ENCODE measurements at places on chromosomes 4 and X.

- DNase-seq = no peak
Measured at GRCh38 chr4:107987916-107988762, 1.6 kb upstream of the HADH start.

DNA sequence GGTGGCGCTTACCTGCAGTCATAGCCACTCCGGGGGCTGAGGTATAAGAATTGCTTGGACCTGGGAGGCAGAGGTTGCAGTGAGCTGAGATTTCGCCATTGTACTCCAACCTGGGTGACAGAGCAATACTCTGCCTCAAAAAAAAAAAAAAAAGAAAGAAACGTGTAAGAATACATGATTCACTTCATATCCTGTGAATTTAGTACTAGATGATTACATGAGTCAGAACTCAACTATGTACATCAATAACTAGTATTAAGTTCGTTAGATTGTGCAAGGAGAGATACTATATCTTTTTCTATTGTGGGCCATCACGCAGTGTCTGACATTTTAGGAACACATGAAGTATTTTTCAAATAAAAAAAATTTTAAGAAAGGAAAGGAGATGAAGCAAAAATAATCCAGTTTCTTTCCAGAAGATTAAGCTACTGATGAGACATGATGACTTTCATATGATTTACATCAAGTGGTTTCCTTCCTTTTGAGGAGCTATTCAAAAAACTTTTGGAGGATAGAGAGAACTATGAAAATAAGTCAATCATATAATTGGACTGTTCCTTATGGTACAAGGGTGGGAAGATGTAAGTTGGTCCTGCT, 64.7 kb upstream of the EXOC1L start:
- no peak for DNase-seq

DNA sequence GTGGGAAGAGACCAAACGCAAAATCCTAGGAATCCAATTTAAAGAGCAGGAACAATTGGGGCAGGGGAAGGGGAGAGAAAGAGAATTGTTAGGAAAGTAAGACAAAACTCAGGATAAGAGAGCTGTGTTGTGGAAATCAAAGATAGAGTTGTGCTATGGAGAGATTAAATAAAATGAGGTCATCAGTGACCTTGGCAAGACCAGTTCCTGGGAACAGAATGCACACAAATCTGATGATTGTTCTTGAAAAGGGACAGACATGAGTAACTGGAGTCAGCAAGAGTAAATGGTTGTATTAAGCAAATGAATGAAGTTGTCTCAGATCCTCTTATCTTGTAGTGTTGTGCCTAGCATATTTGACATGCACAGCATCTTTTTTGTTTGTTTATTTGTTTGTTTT, 267.4 kb downstream of the IL1RAPL1 start:
- DNase-seq = no peak

DNA sequence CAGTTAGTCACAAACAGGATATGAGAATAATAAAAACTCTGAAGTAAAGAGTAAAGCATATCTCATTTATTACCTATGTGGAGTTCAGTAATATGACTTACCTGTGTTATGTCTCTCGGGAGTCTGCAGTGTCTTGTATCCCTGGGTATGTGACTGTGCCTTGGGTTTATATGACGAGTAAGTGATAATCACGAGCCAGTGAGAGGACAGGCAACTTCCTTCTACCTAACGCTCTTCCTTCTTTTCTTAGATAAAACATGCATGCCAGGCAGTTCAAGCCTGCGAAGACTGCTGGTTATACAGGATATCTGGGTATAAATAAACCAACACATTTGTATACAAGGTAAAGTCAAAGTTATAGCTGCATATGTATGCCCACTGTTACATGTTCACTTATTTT, at the start of gene HPGDS:
Gene HPGDS, minus strand, starts transcription at position 143 of the 400 bp plus-strand sequence. CDS start 8,207 bp downstream, outside the sequence.
- DNase-seq = no peak

- DNase-seq = no peak
Measured at GRCh38 chr4:15444879-15445547, 17.2 kb downstream of the C1QTNF7 start.

- DNase-seq = no peak
Measured at GRCh38 chr4:144903953-144904711, 193.9 kb downstream of the ANAPC10 start.

DNA sequence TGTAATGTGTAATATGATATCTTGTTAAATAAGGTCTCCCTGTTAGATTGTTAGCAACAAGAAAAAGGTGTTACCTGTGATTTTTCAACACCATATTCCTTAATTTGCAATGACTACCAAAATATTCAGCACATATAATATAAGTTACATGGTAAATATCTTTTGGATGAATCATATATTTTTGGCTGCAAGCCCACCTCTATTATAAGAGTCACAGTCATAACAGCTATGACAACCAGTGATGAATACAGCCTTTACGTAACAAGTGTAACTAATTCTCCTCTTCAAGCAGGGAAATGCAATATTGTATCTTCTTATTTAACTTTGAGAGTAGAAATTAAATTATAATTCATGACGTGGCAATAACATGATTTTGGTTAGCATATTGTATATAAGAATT, 187.0 kb downstream of the NLGN4X start:
- DNase-seq = no peak

DNA sequence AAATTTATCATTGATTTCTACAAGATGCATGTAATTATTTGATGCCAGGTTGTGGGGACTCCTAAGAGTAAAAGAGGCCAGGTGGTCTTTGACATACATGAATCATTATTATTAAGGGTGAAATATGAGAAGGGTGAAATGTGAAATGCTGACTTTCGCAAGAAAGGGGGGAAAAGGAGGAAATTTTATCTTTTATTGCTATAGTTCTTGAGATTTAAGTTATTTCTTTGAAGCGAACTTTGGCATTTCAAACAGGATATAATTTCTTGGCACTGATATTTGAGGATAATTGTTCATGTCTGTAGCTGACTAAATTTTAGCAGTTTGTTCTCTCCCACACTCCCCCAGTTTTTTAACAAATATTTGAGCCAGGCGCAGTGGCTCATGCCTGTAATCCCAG, 80.1 kb downstream of the TMEM131L start:
- no peak for DNase-seq
